NK-92 treated with Interleukin-12 subunit alpha and Interleukin-12 subunit beta, amount 100 ng/mL, for 24 hours (cell line): ENCODE measurements at places on chromosomes 5 and 9.

DNA sequence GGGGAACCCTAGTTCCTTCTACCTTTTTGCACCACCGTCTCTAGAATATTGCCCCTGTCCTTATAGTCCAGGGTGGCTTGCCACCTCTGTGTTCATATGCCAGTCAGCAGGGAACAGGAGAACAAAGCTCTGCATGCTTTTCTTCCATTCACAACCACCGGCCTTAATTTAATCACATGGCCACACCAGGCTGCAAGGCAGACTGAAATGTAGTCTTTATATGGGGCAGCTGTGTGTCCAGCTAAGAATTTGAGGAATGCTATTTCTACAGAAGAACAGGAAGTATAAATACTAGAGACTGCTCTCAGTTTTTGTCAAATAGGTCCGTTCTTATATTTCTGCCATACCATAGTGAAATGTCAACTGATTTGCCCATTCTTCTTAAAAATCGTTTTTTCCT lies 5.8 kb downstream of the C5orf22 start:
- DNase-seq = no peak

GRCh38 chr9:133151041-133151440 lies 12.7 kb downstream of the GBGT1 start:
- no peak for DNase-seq

- no peak for DNase-seq
Measured at GRCh38 chr9:96183751-96184150, 118.2 kb downstream of the HSD17B3 start.

DNA sequence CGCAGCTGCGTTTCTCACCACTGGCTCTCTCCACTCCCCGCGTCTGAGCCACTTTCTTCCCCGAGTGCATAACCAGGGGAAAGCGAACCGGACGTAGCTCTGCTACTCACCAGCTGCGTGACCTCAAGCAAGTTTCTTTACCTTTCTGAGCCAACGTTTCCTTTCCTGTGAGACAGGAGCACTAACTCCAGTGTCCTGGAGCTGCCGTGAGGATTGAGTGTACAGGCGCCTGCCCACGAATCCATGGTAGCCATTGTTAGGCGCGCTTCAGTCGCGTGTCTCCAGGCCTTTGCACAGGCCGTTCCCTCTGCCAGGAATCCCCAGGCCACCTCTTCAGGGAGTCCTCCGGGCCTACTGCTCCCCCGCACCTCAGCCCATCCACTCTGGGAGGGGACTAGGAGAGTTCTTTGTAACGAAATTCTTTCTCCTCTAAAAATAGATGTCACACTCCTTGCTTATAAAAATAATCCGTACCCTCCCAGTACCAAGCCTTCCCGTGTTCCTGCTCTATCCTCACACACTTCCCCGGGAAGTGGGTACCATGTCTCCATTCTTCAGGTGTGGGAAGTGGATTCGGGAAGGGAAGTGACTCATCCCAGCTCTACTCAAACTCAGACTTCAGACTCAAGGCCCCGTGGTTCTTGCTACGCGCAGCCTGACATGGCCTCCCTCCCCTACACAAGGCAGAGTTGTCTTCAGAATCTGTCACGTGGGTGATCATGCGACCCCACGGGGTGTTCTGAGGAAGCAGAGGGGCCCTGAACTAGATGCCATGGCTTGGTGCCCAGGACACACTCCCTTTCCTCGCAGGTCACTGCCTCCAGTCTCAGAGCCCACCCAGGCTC lies 16.1 kb upstream of the CRB2 start:
- no peak for DNase-seq

GRCh38 chr9:8668751-8669150 lies 869.2 kb upstream of the DMAC1 start:
- DNase-seq = no peak

GRCh38 chr9:120866651-120867050 lies 10.3 kb downstream of the PHF19 start:
- DNase-seq = no peak

- no peak for DNase-seq
Measured at GRCh38 chr9:135670721-135671590, 7.8 kb downstream of the LCN9 start.

- DNase-seq = no peak
Measured at GRCh38 chr9:75545287-75545686, 345.2 kb upstream of the PCSK5 start.

DNA sequence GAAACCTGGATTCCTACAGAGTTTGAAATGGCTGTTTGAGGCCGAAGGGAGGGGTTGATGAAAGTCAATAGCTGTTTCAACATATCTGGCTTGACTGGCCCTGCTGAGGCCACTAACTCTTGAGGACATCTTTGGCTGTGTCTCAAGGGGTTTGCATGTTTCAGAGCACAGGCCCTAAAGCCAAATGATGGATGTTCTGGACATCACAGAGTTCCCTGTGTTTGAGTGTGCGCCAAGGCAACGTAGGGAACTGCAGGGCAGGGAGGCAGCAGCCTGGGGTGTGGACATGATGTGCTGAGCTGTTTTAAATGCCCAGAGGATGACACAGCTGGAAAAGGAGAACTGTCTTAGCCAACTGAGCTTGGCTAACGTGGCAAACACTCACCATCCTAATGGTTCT lies 89.6 kb downstream of the RAPGEF1 start:
- DNase-seq = no peak

GRCh38 chr9:135522137-135522877 lies 1.1 kb downstream of the LCN1 start:
- no peak for DNase-seq

DNA sequence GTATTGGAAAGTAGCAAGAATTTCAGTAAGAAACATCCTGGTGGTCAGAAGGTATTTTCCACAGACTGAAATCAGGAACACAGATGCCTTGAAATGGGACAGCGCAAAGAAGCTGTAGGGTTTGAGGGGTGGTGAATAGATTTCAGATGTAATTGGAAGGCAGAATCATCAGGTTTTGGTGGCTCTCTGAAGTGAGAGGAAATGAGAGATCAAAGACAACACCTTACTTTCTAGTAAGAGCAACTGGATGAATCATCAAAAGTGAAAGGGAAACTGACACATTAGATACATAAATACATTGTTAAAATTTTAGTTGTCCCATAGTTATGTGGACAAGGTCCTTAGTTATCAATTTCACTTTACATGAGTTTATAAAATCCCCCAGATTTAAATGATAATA lies 188.2 kb upstream of the SLC27A6 start:
- DNase-seq = no peak

DNA sequence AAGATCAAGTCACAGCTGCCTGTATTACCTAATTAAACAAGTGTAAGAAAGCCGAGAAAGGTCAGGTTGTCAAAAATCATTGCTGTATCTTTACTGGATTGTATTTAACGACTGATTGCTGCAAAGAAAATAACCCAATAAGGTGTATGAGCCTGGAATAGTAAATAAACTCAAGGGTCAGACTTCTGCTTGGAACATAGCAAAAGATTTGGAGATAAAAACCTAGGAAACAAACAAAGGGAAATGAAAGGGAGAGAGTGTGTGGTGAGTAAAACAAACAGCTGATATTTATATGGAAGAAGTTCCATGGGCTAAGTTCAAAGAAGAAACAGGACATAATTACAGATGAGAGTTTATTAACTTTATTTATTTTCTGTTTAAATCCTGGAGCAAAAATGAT lies 354.0 kb downstream of the TLR4 start:
- no peak for DNase-seq

GRCh38 chr5:133405275-133406034 lies 206.9 kb downstream of the FSTL4 start:
- DNase-seq = no peak

DNA sequence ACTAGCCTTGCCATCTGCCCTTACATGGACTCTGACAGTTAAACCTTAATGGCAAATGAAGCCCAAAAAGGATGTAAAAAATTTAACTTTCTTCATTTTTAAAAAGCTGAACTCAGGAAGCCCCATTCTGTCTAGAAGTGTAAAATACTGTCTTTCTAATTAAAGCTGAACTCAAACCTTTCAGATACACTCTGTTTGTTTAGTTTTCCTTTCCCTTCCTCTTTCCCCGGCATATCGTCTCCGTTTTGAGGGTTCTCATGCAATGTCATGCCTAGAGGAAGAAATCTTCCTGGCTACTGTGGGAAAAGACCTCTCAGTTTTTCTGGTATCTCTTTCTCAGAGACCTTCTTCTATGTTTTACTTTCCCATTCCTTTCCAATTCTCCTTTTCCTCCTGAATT lies 841.5 kb downstream of the DTWD2 start:
- no peak for DNase-seq

DNA sequence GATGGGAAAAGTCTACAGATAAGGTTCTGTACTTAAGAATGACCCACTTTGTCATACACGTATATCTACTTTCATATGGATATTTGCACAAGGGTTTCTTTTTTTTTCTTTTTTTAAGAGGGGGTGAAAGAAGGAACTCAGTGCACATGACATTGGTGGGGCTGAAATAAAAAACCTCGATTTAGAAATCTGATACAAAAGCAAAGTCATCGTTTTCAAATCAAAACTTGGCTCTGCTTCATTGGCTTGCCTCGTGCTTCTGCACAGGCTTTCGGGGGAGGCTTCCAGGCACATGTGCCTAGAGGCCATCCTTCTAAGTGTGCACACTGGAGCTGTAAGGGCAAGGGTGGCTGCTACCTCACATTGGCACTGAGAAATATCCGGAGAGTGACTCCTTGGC lies 31.1 kb downstream of the PTTG1 start:
- no peak for DNase-seq

GRCh38 chr9:82829818-82830217 lies 233.1 kb downstream of the RASEF start:
- DNase-seq = no peak
